ENCODE measurements at places on chromosomes 7 and 10.

GRCh38 chr7:99267481-99267840, 5.2 kb upstream of the MYH16 start:
- no peak for DNase-seq

DNA sequence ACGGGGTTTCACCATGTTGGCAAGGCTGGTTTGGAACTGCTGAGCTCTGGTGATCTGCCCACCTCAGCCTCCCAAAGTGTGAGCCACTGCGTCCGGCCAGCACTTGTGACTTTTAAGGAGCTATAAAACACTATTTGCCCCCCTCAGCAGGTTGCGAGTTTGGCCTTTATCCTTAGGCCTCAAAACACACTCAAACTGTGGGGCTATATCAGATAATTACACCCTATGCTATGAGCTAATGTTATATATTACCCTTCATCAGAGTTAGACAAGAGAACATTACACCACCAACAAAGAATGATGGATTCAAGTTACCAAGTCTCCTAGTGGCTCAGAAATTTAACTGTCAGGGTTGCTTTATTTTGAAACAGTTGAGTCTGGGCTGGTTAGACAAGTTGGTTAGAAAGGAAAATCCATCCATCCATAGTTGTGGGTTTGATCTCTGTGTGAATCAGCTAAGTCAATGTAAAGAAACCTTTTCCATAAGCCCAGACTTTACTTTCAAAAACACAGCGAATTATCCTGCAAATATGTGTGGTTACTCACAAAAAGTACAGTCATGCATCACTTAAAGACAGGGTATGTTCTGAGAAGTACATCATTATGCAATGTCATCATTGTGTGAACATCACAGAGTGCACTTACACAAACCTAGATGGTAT, 115.8 kb downstream of the SEMA3D start:
- no peak for DNase-seq

- no peak for DNase-seq
Observed at GRCh38 chr10:122998934-122999333, 9.7 kb downstream of the IKZF5 start.

- no peak for DNase-seq
Observed at GRCh38 chr10:108204528-108205305, 1040.2 kb upstream of the SORCS1 start.

- no peak for DNase-seq
Observed at GRCh38 chr10:61100887-61101286, 156.9 kb upstream of the RHOBTB1 start.

DNA sequence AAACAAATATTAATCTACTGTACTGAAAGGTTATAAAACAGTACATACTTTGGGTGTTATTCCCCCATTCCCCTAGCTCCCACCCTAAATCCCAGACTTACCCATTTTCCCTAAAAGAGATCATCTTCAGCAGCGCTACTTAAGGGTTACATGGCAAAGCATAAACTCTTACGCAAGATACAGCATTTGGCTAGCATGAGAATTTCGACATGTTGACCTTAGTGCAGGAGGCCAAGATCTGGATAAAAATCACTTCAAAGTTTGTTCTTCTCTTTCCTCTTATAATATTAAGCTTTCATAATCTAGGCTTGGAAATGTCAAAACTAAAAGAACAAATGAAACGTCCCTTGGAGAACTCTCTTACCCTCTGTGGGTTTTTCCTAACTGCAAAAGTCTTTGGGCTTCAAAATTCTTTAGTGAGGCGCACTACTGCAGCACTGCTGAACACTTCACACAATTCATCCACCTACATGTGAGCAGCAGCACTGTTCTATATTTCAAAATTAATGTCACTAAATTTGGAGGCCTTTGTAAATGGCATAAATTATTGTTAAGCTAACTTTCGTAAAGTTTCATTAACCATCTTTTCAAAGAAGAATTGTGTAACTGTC, 59.5 kb upstream of the PDLIM1 start:
- DNase-seq, result no peak

DNA sequence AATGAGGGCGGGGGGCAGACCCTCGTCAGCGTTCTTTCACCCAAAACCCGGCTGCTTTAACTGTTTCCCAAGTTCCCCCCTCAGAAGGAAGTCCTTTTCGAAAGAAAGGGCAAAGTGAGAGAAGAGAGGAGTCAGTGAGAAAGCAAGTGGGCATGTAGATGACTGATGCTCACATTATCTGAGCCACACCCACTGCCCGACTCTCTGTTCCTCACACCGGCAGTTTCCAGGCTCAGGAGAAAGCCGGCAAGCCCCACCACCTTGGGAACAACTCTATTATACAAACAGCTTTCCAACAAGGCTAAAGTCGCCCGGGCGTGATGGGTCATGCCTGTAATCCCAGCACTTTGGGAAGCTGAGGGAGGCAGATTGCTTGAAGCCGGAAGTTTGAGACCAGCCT, 23.1 kb downstream of the RCC1L start:
- no peak for DNase-seq

DNA sequence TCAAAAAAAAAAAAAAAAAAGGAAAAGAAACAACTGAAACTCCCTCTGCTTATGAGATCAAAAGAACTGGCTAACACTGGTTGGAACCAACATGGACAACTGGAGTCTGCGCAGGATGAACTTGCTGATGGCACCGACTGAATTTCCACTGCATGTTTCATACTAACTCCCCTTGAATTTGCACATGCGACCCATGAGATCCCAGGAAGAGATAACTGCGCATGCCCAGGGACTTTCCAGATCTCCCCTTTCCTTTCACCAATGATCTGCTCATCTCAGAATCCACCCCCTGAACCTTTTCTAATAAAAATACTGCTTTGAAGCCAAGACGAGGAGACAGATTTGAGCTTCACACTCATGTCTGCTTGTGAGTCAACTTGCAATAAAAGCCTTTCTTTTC, 20.7 kb downstream of the LBX1 start:
- DNase-seq, result no peak

- DNase-seq, result no peak
Observed at GRCh38 chr7:134042307-134042706, 84.8 kb upstream of the LRGUK start.

GRCh38 chr10:124728830-124729661, 15.1 kb downstream of the FAM53B start:
- no peak for DNase-seq

DNA sequence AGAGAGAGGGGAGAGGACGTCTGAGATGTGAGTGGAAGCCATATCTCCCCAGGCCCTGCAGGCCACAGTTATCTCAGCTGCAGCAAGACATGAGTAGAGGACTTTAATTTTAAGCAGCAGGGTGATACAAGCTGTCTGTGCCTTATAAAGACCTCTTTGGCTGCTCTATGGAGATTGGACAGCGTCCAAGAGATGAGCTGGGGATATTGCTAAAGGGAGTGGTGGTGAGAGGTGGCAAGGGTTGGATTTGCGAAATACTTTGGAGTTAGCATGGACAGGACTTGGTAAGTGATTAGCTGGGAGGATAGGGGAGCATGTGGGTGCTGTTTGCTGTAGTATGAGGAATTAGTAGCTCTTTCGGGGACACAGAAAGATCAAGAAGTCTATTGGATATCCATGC, 191.8 kb downstream of the CACNB2 start:
- DNase-seq, result no peak

DNA sequence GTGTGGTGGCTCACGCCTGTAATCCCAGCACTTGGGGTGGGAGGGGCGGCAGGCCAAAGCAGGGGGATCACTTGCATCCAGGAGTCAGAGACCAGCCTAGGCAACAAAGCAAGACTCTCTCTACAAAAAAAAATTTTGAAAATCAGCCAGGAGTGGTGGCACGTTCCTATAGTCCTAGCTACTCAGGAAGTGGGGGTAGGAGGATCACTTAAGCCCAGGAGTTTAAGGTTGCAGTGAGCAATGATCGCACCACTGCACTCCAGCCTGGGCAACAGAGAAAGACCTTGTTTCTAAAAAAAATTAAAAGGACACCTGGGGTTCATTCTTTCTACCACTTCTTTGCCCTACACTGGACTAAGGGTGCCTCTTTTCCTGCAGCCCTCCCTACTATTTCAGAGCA, 15.1 kb downstream of the WAPL start:
- DNase-seq, result no peak

GRCh38 chr7:129612112-129613015, 844 bp downstream of the NRF1 start:
- no peak for DNase-seq

DNA sequence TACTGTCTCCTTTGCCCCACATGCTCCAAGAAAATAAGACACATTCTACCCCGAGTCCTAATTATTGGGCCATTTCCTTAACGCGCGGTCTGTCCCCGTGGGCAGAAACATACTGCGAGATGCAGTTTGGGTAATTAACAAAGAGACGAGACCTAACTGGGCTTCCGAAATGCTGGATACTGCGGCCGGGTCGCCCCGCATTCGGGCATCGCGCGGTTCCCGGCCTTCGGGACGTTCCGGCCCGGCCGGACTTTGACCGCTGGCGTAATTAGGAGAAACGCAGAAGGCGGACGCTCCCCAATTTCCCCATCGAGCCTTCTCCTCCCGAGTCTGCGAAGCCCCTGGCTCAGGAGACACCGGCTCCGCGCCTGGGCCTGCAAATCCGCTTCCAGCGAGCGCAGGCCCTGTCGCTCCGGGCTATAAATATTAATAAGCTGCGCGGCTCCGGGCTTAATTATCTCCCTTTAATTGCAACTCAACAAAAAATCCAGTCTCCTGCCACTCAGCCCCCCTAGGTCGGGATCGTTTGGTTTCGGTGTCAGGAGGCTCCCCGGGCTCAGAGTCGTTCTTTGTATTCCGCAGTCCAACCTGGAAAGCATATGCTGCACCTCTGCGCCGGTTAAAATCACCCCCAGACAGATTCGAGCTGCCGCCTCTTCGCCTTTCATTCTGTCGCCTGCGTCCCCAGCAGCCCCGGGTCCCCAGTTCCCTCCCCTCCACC, 131.5 kb downstream of the SPAG6 start:
- no peak for DNase-seq

DNA sequence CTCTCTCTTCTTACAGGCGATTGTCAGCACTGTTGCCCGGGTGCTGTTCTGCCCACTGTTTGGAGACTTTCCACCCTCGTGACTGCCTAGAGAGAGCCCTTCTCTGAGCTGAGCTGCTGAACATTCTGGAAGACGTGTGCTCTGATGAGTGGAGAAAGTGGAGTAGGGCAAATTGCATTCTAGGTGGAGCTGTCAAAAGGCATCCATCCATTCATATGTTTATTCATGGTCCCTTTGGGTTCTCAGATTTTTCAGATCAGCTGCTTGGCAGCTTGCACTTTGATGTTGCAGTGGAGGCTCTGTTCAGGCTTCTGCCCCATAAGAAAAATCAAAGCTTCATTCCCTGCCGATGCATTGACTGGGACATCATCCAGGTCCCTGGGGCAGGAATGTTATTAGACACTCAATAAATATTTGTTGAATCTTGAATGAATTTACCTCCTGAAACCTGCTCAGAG, 120.7 kb upstream of the EEPD1 start:
- DNase-seq, result no peak

GRCh38 chr10:106278383-106278782, 886.1 kb downstream of the SORCS1 start:
- DNase-seq, result no peak

DNA sequence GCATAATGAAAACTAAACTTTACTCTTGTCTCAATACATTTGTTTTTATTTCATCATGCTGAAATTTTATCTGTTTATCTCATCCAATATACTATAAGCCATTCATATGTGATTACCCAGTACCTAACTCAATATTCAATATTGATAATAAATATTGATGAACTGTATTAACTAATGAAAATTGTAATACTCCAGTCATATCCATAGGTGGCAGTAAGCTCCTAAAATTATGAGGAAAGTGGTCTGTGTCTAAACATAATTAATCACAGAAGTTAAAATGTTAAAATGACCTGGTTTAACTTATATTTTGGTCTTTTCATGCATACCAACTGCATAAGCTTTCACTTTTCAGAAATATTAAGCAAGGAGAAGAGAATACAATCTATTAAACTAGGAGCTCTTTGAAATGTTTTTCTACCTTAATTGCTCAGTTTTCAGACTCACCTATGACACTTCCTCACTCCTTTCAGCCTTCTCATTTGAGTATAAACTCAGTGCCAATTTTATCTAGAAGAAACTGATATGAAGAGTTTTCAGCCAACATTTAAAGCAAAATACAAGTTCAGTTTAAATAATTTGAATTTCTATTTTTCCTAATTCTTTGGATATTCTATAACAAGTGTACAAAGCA, 30.5 kb upstream of the VWDE start:
- DNase-seq, result no peak

GRCh38 chr10:79084012-79084971, 15.5 kb downstream of the ZMIZ1 start:
- DNase-seq, result no peak

DNA sequence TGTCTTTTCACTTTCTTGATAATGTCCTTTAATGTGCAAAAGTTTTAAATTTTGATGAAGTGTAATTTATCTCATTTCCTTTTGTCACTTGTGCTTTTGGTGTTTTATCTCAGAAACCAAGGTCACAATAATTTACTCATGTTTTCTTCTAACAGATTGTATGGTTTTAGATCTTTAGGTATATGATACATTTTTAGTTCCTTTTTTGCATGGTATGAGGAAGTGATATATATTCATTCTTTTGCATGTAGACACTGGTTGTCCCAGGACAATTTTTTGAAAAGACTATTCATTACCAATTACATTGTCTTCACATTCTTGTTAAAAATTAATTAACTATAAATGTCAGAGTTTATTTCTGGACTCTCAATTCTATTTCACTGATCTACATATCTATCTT, 39.8 kb upstream of the GPR22 start:
- DNase-seq, result no peak

GRCh38 chr10:23081891-23082290, 13.5 kb upstream of the MSRB2 start:
- no peak for DNase-seq

DNA sequence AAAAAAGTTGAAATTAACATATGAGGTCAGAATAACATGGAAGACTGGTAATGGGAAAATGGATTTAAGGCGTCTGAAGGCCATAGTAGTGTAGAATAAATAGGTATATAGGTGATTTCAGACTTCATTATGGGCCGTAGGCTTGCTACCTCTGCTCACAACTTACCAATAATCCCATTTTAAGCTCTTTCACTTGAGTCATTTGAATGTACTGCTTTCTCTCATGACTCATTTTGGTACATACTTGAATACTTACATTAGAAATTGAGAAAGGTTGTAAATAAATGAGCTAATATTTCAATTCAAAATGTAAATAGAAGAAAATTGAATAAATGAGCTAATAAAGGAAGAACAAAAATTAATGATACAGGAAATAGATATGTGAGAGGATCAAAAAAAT, 42.2 kb upstream of the NEUROD6 start:
- no peak for DNase-seq

GRCh38 chr10:97888641-97889262, 39.1 kb downstream of the GOLGA7B start:
- DNase-seq, result no peak

DNA sequence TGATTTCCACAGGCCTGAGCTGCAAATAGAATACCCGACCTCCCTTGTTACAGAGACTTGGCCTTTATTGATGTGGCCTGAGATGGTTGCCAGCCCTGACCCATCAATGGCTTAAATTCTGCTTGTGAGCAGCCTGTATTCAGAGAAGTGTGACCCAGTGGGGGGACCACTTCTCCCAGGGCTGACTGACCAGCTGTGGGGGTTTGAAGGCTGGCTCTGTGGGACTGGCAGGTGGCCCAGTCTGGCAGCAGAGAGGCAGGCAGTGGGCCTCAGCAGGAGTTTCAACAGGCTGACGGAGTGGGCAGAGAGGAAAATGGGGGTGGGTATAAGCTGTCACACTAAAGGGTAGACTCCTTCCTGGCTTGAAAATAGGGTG, 12.2 kb upstream of the PPIF start:
- no peak for DNase-seq

All from NCI-H2081 treated with DMSO at 0.1 percent for 48 hours (cell line).